ENCODE measurements at places on chromosomes 7 and 10.

- no peak overlapping the region for H3K4me3 ChIP-seq
- no peaks in the 10 kb centered on the region for H3K27me3 ChIP-seq
- DNase-seq = peak; percentile 60
- no peak overlapping the region for H3K27ac ChIP-seq
Observed at GRCh38 chr10:97676770-97677581, 10.1 kb downstream of the AVPI1 start.

- peaks cover 7% of the 10 kb centered on the region for H3K36me3 ChIP-seq
- H3K4me3 ChIP-seq = no peak overlapping the region
Observed at GRCh38 chr7:124101173-124101768, 68.4 kb upstream of the TMEM229A start.

- H3K36me3 ChIP-seq = peaks cover 15% of the 10 kb centered on the region
- H3K27me3 ChIP-seq = no peaks in the 10 kb centered on the region
- DNase-seq = no peak
Observed at GRCh38 chr10:987620-987869, 689 bp upstream of the GTPBP4 start.

- no peaks in the 10 kb centered on the region for H3K36me3 ChIP-seq
- no peak for DNase-seq
- H3K27me3 ChIP-seq = no peaks in the 10 kb centered on the region
- H3K4me1 ChIP-seq = no peaks in the 10 kb centered on the region
Observed at GRCh38 chr7:121519548-121520521, 123.7 kb upstream of the FAM3C start.

DNA sequence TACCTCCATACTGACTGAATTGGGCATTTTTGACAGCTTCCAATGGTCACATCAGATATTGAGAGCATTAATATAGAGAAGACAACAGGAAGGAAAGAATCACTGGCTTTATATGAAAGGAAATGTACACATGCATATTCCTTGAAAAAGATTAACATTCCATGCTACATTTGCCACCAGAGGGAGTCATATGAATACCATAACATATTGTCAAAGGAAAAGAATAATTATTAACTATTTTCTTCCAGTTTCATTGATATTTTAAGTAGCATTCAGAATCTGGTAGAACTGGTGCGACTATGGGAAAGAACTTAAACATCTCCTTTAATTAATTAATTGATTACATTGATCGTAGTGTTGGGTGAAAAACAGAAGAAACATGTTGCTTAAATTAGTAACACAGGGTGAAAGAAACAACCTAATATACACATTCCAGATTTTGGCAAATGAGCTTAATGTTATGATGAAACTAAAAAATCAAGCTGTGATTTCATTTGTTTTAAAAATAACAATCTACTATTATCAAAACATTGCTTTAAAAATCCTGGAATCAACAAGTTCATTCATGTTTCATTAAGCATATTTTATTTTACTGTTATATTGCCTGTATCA, 71.5 kb downstream of the GPR85 start:
- peaks cover 4% of the 10 kb centered on the region for H3K36me3 ChIP-seq
- no peak overlapping the region for H3K27ac ChIP-seq
- no peaks in the 10 kb centered on the region for H3K4me1 ChIP-seq
- no peak for DNase-seq
- H3K27me3 ChIP-seq = no peaks in the 10 kb centered on the region

- H3K36me3 ChIP-seq = no peaks in the 10 kb centered on the region
- H3K4me1 ChIP-seq = peaks cover 50% of the 10 kb centered on the region
- peak overlapping the region; percentile 51 for H3K4me3 ChIP-seq
- DNase-seq = no peak
Observed at GRCh38 chr10:60388709-60389301, 870 bp downstream of the ANK3 start.

DNA sequence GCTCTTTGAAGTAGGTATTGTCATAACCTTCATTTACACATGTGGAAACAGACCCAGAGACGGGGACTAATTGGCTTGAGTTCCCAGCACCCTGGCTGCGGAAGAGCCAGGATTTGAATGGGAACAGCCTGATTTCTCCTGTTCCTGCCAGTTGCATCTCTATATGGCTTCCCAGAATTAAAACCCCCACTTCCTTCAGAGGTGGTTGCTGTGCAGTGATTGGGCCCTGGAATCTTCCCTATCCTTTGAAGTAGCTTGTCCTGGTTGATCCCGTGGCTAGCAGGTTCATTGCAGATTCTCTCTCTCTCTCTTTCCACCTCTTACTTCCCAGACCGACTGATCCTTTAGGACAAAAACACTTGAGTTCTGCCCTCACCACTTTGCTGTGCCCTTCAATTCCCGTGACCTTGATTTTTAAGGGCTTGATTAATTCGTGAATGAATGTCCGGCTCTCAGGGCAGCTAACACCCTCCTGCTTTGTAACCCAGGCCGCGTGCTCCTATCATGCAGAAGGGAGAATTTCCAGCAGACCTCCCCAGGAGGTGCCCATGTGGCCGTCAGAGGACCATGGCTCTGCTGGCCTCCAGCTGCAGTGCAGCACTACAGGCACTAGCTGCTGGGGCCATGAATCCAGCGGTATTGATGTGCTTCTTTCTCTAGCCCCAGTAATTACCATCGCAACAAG, 120.6 kb upstream of the AGK start:
- H3K27me3 ChIP-seq = peaks cover 34% of the 10 kb centered on the region
- no peak overlapping the region for H3K27ac ChIP-seq
- H3K4me3 ChIP-seq = no peak overlapping the region
- no peaks in the 10 kb centered on the region for H3K36me3 ChIP-seq

GRCh38 chr10:45997994-45998763, 25.9 kb downstream of the TIMM23 start:
- no peak for DNase-seq
- no peaks in the 10 kb centered on the region for H3K4me1 ChIP-seq

- H3K36me3 ChIP-seq = no peaks in the 10 kb centered on the region
- H3K4me1 ChIP-seq = no peaks in the 10 kb centered on the region
- peaks cover 61% of the 10 kb centered on the region for H3K27me3 ChIP-seq
- peak; percentile 16 for DNase-seq
- H3K27ac ChIP-seq = no peak overlapping the region
- H3K4me3 ChIP-seq = no peak overlapping the region
Observed at GRCh38 chr7:46830-47140, 145.6 kb upstream of the FAM20C start.

GRCh38 chr10:118496525-118496924, 98.9 kb downstream of the PRLHR start:
- no peak overlapping the region for H3K4me3 ChIP-seq
- no peak overlapping the region for H3K27ac ChIP-seq
- DNase-seq = no peak
- peaks cover 9% of the 10 kb centered on the region for H3K27me3 ChIP-seq
- no peaks in the 10 kb centered on the region for H3K36me3 ChIP-seq

DNA sequence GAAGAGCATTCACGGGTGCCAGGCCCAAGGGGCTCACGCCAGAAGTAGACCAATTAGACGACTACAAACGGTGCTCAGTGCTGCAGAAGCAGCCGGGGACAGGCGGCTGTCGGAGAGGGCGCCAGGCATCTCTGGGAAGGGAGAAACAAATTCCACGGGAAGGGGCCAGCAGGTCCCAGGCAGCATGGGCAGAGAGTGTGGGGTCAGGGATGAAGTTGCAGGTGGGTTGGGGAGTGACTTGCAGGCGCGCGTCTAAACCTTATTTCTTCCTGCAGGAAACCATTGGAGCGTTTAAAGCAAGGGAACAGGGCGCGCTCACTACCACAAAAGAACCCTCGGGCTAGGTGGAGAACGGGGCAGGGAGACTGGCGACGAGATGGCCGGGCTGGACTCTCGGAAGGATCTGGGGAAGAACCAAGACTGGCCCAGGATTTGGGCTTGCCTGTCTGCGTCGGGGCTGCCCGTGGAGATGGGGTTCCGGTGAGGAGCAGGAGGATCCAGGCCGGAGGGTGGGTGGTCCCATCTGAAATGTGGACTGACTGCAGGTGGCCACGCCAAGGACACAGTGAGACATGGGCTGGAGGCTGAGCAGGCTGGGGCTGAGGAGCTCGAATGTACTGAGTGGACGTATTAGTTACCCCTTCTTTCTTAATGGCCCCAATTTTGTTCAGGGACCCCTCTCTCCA, 116.3 kb upstream of the DIP2C start:
- H3K27ac ChIP-seq = no peak overlapping the region
- no peaks in the 10 kb centered on the region for H3K27me3 ChIP-seq
- no peak overlapping the region for H3K4me3 ChIP-seq
- peaks cover 25% of the 10 kb centered on the region for H3K36me3 ChIP-seq
- no peak for DNase-seq

DNA sequence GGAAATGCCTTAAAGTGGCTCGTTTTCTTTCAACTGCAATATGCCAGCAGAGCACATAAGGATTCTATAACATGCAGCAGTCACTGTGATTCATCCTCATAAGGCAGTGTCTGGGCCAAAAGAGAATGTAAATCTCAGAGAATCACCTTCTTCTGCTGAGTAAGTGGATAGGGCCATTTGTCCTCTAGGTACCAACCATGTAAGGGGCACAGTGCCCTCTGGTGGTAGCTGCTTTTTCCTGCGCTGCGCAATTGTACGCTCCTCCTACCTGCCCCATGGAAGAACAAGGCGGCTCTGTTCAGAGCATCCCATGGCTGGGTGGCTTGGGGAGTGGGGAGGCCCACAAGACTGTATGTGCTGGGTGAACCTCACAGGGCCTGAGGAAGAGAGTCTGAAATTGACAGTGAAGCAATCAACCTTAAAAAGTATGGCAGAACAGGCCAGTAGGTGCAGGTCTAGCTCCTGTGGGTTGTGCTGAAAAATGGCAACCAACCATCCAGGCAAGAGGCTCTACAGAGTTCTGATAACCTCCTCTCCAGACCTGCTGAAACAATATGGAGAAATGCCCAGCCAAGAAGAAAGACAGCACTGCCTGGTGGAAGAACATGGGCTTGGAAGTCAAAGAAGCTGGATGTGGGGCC, 78.6 kb upstream of the C10orf90 start:
- H3K36me3 ChIP-seq = no peaks in the 10 kb centered on the region
- DNase-seq = peak; percentile 55
- H3K27me3 ChIP-seq = no peaks in the 10 kb centered on the region
- no peaks in the 10 kb centered on the region for H3K4me1 ChIP-seq
- H3K27ac ChIP-seq = no peak overlapping the region

- H3K36me3 ChIP-seq = no peaks in the 10 kb centered on the region
- no peak for DNase-seq
- H3K27ac ChIP-seq = no peak overlapping the region
- no peaks in the 10 kb centered on the region for H3K4me1 ChIP-seq
- no peak overlapping the region for H3K4me3 ChIP-seq
Observed at GRCh38 chr10:108052981-108053380, 888.5 kb upstream of the SORCS1 start.

- H3K4me3 ChIP-seq = no peak overlapping the region
- no peaks in the 10 kb centered on the region for H3K4me1 ChIP-seq
- no peak overlapping the region for H3K27ac ChIP-seq
- DNase-seq = no peak
Observed at GRCh38 chr10:115417585-115418265, 324.6 kb downstream of the ATRNL1 start.

DNA sequence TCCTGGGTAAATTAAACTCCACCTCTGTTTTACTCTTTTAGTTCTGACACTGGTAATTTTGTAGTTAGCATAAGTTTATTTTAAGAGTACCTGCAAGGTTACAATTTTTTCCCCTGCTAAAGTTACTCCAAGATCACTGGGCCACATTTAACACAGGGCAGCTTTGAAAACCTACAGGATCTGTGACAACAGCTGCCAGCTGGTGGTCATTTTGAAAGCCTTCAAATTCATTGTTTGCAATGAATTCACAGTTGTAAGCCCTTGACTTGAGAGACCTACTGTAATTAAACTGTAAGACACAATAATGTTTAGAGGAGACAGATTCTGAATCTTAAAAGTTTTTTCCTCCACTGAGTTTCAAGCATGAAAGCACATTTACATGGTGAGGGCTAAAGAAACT, 129.6 kb downstream of the CNOT4 start:
- H3K36me3 ChIP-seq = no peaks in the 10 kb centered on the region
- no peak overlapping the region for H3K27ac ChIP-seq
- no peak overlapping the region for H3K4me3 ChIP-seq
- no peaks in the 10 kb centered on the region for H3K27me3 ChIP-seq
- no peak for DNase-seq
- no peaks in the 10 kb centered on the region for H3K4me1 ChIP-seq

GRCh38 chr10:98556061-98556460, 109.3 kb upstream of the HPS1 start:
- peaks cover 10% of the 10 kb centered on the region for H3K4me1 ChIP-seq
- H3K4me3 ChIP-seq = no peak overlapping the region
- no peak overlapping the region for H3K27ac ChIP-seq
- no peak for DNase-seq
- H3K36me3 ChIP-seq = no peaks in the 10 kb centered on the region
- H3K27me3 ChIP-seq = no peaks in the 10 kb centered on the region

- H3K27ac ChIP-seq = no peak overlapping the region
- peaks cover 5% of the 10 kb centered on the region for H3K4me1 ChIP-seq
- H3K36me3 ChIP-seq = no peaks in the 10 kb centered on the region
- DNase-seq = no peak
- H3K4me3 ChIP-seq = no peak overlapping the region
Observed at GRCh38 chr10:106816318-106817085, 348.0 kb downstream of the SORCS1 start.

DNA sequence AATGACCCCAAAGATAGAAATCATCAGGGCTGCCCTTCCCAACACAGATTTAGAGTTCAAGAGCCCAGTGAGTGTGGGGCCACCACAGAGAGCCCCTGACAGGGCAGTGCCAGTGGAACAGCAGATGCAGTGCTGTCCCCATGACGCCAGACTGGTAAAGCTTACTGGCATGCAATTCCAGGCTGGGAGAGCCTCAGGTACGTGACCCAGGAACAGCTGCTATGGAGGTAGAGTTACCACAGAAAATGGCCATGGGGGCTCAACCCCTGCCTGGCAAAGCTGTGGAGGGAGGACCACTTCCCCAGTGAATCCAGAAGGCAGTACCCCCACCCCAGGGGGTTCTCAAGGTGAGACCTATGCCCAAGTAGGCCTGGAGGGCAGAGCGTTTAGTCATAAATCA, 228.5 kb downstream of the POLR1F start:
- H3K4me1 ChIP-seq = no peaks in the 10 kb centered on the region
- DNase-seq = no peak
- H3K4me3 ChIP-seq = no peak overlapping the region
- H3K27ac ChIP-seq = no peak overlapping the region

DNA sequence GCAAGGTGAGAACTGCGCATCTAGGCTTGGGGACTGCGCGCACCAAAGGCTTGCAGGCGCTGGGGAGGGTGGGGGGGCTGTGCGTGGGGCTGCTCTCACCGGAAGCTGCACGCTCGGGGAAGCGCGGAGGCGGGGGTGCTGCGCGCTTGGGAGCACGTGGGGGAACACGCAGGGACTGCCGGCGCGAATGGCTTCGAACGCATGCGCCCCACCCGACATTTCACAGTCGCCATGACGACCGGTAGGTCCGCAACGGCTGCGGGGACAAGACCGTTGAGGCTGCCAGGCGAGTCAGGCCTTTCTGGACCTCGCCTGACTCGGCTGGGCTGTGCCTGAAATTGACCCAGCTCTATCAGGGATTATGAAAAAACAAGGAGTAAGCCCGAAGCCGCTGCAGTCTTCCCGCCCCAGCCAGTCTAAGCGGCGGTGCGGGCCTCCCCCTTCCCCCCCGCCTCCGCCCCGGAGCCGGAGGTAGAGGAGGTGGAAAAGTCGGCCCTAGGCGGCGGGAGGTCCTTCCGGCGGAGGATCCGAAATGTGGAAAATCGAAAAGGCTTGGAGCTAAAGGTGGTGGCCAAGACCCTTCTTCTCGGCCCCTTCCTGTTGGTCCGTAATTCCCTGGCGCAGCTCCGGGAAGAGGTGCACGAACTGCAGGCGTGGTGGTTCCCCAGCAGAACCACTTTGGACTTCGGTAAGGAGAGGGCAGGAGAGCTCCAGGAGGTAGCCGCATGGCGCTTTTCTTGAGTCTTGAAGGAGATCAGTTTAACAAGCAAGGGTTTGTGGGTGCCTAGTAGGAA, 34.9 kb upstream of the STEAP1 start:
- DNase-seq = no peak
- H3K4me3 ChIP-seq = peak overlapping the region; percentile 63
- peaks cover 6% of the 10 kb centered on the region for H3K4me1 ChIP-seq

Measured in mesothelial cell of epicardium (in vitro differentiated cells).